ENCODE measurements at places on chromosomes 1 and 21.

DNA sequence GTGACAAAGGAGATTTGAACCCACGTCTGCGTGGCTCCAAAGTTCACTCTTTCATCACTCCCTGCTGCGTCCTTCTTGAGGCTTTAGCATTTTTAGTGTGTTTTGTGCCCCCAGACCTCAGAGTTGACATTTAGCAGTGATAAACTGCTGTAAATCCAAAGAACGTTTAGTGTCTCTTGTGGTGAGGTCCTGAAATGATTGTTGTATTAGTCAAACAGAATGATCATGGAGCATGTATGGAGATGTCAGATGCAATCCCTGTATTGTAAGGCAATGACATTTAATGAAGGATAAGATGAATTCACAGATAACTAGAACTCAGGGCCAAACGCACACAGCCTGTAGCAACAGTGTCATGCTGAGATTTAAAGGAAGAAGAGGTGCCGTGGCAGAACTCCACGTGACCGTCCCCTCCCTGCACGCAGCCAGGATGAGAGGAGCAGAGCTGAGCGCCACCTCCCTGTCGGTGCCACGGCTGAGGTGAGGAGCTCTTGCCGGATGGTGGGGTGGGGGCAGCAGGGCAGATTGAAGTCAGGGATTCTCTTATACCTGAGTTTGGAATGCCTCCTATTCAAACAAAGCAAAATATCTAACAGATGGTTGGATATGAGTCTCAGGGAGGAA, 30.1 kb downstream of the NTPCR start:
- no peak for DNase-seq

DNA sequence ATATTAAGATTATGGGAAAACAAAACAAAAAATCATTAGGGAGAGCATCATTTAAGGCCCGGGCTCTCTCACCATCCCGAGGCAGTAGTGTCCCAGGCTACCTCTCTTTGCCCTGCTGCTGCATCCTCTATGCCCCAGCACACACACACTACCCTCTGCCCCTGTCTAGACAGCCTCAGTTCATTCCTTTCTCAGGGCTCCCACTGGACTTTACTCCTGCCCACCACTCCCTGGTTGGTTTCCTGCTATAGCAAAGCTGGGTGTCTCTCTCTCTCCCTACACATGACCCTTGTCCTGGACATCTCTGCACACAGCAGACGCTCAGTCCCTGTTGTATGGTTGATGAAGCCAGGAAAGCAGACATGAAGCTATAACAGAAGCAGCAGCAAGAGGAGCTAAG, 30.7 kb downstream of the GNG12 start:
- DNase-seq, result no peak

GRCh38 chr1:172745014-172745413, 86.1 kb downstream of the FASLG start:
- DNase-seq, result no peak

DNA sequence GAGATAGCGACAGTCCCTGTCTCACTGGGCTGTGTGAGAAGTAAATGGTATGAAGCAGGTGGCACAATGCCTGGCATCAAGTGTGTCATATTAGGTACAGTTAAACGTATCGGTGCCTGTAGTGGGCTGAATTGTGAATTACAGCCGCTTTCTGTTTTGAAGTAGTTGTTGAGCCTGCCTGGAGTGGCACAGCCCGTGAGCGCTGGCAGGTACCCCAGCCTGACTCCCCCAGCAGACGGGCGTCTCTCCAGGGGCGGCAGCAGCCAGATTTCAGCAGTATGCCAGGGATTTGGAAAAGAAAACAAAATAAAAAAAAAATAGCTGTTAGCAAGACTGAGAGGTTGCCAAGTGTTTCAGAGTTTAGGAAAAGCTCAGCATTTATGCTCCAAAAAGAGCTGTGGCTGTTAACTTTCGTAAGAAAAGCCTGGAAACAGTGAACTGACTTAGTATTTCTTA, 26.6 kb upstream of the GPR153 start:
- no peak for DNase-seq

DNA sequence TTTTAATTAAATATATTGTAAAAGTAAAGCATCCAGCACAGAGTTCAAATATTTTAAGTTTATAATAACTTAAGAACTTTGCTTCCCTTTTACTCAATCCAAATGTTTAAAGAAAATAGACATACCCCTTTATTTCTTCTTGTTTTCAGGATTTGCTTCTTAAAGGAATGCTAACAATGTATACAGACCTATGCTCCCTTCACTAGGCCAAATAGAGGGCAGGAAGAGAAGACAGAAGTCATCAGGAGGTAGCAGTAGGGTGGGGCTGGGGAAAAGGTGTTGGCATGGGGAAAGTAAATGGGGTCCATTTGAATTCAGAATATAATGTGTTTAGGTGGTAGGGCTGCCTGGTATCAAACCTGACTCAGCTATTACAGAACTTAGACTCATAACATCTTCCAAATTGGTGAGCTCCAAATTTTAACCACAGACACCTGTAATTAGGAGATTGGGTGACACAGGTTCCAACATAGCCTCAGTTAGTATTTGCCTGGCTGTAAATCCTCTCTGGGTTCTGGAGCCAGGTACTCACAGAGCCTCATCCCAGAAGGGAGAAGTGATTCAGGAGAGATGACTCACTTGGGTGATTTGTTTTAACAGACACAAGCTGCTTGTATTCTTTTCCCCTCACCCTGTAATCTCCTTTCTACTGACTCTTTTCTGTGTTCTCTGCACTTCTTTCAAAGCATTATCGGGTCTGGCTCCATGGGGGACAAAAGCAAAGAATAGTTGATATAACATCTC, 60.1 kb upstream of the DUSP10 start:
- no peak for DNase-seq

DNA sequence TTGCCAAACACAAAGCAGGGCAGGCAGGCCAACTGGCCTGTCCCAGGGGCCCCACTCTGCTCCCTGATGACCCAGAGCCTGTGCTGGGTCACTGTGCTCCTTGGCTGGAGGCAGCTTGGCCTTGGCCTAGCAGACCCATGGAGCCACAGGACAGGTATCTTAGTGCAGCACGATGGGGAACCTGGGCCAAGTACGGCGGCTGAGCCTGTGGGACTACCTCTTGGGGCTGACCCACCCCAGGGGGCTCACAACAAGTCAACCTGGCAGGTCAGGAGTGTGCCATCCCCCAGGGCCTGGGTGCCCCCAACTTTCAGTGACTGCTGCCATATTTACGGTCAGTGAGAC, 10.1 kb upstream of the FGR start:
- DNase-seq, result no peak

GRCh38 chr1:112537456-112537855, 28.7 kb downstream of the WNT2B start:
- no peak for DNase-seq

Data from GM12891 (cell line).